ENCODE measurements at places on chromosomes 2 and 18.

DNA sequence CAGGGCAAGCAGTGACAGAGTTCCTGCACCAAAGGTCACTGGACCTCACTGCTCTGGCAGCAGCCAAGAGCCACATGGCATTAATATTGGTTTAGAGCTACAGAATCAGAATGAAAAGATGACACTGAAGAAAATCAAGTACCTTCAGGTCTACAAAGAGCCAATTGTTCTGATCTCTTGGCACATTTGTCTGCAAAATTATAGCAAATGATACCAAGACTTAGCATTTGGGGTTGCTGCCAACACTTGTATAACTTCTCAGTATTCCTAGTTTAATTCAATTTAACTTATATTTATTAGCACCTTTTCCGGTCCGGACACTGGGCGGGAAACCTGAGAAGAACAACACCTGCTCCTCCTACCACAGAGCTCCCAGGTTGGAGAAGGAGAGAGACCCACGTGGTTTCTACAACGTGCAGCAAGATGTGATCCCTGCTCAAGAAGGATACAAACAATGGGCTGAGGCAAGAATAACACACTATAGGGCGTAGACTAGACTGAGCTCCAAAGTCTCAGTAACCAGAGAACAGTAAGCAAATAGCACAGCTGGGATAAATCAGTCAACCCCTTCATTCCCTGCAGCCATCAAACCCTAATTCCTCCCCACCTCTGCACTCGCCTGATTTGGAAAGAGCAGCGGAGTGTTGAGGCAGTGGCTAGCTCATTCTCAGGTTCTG is 2.4 kb downstream of the LRRC30 start:
- DNase-seq: no peak

DNA sequence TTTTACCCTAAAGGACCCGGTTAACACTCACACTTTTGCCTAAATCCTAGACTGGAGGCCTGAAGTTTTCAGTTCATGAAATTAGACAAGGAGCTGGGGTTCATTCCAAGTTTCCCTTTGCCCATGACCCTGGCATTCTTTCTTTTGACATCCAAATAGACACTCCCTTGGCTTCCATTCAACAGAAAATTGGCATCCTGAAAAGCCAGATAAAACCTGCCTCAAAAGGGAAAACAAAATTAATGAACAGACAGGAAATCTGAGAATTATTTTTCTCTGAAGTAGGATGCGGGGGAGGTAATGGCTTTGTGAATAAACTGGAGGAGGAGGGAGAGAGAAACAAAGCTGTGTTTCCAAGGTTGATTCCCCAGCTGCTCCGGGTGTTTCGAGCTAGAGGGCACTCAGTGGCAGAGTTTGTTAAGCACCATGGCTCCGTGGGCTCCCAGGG is 41.0 kb downstream of the SPP2 start:
- no peak for DNase-seq

DNA sequence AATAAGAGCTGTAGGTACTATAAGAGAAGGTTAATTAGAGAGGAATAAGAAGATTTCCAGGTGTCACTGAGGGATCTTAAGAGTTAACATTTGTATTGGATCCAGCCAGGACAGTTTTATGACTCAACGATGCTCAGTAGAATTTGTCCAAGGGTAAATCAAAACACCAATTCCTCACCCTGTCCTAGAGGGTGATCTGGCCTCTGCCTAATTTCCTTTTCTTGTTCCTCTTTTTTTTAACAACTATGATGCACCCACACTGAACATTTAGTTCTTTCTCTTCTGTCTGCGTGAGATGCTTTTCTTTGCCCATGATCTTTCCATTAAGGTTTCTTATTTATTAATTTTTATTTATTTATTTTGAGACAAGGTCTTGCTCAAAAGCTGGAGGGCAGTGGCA is 92.0 kb downstream of the PMS1 start:
- no peak for DNase-seq

DNA sequence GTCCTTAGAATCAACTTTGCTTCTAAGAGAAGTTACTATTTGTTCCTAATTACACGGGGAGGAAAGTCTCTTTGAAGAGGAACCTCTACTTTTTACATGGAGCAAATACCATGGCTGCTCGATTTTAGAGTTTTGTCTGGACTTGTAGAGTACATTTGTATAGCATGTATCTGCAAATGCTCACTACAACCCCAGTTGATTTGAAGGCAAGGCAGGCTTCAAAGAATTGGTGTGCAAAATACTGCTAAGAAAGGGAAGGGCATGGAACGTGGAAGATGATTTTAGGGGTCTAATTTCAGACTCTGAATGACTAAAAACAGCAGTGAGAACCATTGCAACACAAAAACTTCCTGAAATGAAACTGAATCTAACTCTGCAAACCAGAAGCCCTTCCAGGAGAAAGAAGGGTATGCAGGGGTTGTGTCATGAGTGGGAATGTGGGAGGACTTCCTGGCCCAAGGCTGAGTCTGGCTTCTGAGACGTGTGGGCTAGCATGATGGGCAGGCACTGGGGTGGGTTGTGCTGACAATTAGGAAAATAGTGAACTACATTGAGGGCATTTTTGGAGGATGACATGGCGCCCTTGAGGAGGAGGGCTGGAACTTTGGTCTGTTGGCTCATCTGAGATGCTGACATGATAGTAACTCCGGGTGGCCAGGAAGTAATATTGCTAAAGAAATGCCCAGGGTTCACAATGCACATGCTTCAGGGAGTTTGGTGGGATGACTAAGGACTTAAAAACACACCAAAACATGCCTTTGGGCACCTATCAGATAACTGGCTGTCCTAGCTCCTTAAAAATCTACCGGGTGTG is 18.9 kb upstream of the IL1R2 start:
- DNase-seq: no peak

DNA sequence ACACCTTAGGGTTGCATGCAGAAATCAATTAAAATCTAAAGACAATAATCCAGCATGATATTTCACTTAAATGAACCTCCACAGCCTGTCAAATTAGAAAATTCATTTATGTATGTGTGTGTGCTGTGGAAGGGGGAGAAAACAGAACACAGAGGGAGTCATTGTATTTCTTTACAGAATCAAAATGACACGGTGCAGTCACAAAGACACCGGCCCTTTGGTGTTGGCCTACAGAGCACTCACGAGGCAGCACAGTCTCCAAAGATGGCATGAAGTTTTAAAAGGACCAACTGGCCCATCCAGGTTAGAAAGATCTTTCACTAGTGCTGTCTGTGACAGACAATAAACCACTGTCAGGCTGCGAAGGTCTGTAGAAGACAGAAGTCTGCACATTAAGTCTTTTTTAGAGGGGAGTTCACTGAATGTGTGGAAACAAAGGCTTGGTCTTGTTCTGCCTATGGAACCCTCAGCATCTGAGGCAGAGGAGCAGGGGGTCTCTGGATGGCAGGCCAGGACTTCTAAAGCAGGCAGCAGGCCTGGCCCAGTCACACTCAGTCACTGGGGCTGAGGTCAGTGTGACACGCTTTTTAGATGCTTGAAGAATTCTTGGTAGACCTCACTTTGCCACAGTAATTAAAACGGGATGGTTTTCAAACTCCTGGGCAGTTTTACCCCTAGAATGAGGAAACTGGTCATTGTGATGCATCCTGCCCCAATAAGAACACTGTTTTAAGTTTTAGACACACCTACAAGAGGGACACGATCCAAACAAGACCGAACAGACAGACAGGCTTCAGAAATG is 184.9 kb downstream of the AFF3 start:
- DNase-seq: no peak

DNA sequence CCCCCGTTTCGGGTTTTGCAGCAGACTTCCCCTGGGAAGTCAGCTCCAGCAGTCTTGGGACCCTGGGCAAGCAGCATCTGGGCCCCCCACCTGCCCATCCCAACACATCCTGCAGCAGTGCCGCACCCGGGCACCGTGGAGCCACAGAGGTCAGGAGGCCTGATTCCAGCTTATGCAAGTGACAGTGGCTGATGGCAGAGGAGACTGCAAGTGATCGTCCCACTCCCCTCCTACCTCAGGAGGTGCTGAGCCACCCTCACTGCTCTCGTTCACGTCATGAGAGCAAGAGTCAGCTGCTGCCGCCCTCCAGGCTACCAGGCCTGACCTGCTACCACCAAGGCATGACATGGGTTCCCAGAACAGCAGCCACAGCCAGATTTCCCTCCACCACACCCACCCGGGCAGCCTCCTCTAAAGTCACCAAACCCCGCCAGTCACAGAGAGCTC is 18.2 kb downstream of the COX7A2L start:
- DNase-seq: no peak

GRCh38 chr2:205701509-205701908 is 19.2 kb downstream of the NRP2 start:
- DNase-seq: no peak

DNA sequence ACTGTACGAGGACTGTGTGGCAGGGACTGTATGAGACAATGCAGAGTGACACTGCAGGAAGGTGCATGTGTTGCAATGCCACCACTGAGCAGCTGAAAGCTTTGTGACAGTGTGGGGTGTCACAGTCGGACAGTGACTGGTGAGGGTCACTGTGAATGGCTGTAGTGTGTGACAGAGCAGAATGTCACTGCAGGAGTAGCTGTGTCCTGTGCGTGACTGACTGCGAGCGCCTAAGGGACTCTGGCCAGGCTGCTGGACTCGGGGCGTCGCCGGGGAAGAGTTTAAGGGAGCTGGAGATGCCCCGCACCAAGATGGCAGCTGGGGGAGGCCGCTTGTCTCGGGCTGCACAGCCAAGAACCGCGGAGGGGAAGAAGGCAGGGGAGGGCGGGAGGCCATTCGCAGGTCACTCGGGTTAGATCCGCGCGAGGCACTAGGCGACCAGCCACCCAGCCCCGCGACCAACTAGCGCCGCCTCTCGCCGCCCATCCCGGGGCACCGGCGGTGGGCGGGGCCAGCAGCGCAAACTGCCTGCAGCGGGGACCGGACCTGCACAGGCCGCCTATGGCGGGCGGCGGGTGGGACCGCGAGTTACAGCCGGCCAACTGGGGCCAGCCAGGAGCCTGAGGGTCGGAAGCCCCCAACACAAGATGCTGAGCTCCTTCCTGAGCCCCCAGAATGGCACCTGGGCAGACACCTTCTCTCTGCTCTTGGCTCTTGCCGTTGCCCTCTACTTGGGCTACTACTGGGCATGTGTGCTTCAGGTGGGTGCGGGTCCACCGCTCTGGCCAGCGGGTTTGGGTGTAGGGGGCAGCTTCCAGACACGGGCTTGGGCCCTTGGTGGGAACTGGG is at the start of gene ABHD1:
Gene ABHD1, plus strand, starts transcription at position 514 of the 849 bp plus-strand sequence. Its CDS starts 134 bp downstream, at position 648.
- no peak for DNase-seq

GRCh38 chr18:29154196-29154757 is 977.3 kb upstream of the CDH2 start:
- DNase-seq: no peak

DNA sequence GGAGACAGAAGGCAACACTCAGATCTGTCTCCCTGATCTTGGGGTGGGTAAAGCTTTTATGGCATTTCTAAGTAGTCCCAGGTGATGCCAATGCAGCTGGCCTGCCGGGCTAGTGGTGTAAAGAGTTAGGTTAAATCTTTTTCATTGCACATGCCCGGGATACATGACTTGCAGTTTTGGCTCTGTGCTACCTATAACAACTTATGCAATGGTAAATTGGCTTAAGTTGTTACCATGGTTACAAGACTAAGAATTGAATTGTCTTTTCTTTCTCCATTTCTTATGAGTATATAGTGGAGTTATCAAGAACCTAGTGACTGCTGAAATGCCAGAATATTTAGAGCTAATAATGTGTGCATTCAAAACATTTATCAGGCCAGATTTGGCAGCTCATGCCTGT is 5.3 kb upstream of the FAM110C start:
- DNase-seq: no peak

- DNase-seq: no peak
These were observed 783.7 kb upstream of the SOX11 start for GRCh38 chr2:4908461-4908860.

DNA sequence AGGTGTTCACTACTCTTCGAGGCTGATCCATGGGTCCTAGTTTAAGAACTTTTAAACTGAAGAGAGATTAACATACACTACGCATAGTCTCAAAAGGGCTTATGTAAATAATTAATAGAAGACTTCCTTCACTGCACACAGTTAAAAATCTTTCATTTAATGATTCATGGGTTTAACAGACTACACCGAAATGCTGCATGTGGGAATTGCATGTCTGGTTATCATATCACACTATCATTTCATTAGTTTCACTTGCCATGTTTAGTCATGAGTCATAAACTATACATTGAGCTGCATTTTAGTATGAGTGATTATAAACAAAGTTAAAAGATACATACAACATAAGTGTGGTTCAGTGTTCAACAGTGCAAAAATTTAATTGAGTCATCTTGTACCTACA is 31.2 kb downstream of the GLS start:
- DNase-seq: no peak

GRCh38 chr2:132825601-132826000 is 155.6 kb upstream of the LYPD1 start:
- DNase-seq: no peak

DNA sequence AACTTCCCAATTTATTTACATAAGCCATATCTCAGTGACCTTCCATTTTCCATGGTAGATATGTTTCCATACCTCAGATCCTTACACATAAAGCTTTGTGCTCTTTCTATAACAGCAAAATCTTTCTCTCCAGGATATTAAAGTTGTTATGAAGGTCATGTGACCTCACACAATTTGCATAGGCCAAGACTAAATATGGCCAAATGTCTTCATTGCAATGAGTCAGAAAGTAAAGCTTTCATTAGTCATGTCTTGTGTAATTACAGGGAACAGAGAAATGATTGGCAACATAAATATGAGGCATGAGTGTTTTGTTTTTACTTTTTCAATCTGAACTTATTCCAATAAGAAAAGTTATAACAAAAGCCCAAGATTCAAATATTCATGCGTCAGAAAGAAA is 243.5 kb downstream of the ASXL3 start:
- DNase-seq: no peak

- DNase-seq: no peak
These were observed 31.7 kb downstream of the SULT1C2 start for GRCh38 chr2:108320326-108320922.

GRCh38 chr2:157256626-157257025 is 879 bp upstream of the GALNT5 start:
- no peak for DNase-seq

GRCh38 chr2:215277944-215278343 is 33.9 kb upstream of the ATIC start:
- DNase-seq: no peak

GRCh38 chr2:1976728-1977416 is 232.6 kb upstream of the PXDN start:
- DNase-seq: no peak

DNA sequence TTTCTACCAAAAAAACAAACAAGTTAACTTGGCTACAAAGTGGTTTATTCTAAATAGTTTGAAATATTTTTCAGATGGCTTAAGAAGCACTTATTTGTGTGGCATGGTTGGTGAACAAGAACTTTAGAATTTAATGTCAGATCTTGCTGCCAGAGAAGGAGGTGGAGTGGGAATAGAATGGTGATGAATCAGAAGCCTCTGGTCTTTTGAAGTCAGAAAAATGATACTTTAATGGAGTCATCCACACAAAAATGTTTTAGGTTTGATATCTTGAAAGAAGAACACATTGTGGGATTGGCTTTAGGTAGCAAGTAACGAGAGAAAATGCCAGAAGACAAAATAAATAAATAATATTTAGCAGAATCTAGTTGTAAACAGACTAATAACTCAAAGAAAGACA is 243.1 kb upstream of the FANCL start:
- DNase-seq: no peak
